GM12864 (cell line): ENCODE measurements at places on chromosomes 16 and 17.

- no peak for DNase-seq
These were observed 26.1 kb downstream of the MNT start for GRCh38 chr17:2374549-2375285.

DNA sequence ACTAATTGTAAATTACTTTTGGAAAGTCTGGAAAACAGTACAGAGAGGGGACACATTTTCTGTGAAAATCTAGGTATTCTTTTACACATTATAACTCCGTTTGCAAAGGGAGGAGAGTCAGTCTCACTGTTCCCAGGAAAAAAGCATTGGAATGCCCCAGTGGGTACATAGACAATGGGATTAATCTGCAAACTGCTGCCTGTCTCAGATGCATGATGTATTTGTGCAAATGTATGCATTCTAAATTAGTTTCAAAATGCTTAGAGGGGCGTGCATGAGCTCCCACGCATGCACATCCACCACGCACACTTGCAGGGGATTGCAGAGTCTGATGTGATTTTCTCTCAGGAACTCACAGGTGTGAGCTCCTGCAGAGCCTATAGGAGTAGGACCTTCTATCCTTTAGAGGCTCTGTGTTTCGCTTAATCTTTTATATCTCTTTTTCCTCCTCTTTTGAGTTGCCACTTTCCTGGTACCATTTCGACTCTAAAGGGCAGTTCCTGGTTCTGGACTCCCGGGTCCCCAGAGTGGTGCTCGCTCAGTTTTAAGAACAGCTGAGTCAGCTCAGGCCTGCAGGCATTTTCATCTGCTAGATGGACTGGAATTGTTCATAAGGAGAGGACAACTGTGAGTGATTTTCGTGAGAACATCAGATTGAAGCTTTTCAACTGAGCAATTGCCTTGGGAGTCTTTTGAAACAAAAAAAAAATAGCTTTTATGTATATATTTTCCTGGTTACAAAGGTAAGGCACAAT lies 1.1 kb downstream of the BCO1 start:
- DNase-seq, result no peak

GRCh38 chr16:16146380-16147315 lies 76.6 kb downstream of the ABCC6 start:
- DNase-seq, result no peak

DNA sequence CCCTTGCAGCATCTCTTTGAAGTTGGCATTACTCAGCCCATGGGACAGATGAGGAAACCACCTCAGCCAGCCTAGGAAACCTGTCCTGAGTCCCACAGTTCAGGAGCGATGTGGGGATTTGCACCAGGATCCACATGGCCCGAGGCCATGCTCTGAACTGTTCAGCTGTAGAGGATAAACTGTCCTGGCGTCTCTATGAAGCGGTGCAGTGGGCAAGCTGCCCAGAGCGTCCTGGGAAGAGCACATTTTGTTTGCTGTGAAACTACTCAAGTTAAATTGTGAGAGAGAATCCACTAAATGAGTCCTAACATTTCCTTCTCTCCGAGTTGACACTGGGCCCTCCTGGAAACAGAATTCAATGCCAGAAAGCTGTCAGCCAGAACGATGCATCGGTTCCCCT lies 276.6 kb upstream of the TNRC6C start:
- no peak for DNase-seq

DNA sequence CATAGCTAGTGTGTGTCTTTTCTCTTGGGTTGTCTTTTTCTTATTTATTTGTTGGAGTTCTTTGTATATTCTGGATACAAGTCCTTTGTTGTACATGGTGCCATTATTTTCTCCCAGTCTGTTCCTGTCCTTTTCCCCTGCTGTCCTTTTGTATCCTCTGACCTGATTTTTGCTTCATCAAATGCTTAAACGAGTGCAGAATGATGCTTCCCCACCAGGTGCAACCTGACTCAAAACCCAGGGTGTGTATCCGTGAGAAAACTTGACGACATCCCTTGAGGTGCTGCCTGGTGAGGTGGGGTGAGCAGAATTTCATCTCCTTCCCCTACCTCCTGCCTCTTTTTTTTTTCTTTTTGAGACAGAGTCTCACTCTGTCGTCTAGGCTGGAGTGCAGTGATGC lies 88.6 kb downstream of the NTN1 start:
- DNase-seq, result no peak

GRCh38 chr16:82700541-82701235 lies 73.9 kb downstream of the CDH13 start:
- no peak for DNase-seq

GRCh38 chr17:56891751-56892150 lies 22.1 kb downstream of the TRIM25 start:
- no peak for DNase-seq

DNA sequence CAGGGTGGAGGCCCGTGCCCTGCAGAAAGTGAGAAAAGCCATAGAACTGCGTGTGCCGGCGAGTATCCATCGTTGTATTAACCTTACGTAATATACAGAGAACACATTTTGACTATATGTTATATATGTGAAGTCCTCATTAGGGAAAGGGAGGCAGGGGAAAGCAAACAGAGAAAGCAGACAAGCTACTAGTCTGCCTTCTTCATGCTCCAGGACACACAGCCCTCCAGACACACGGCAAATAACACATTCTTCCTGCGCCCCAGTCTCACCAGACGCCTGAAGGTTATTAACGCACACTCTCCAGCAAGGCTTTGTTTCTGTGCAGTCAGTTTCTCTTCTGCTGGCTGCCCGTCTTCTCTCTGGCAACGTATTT lies 28.8 kb downstream of the PRDM7 start:
- no peak for DNase-seq

DNA sequence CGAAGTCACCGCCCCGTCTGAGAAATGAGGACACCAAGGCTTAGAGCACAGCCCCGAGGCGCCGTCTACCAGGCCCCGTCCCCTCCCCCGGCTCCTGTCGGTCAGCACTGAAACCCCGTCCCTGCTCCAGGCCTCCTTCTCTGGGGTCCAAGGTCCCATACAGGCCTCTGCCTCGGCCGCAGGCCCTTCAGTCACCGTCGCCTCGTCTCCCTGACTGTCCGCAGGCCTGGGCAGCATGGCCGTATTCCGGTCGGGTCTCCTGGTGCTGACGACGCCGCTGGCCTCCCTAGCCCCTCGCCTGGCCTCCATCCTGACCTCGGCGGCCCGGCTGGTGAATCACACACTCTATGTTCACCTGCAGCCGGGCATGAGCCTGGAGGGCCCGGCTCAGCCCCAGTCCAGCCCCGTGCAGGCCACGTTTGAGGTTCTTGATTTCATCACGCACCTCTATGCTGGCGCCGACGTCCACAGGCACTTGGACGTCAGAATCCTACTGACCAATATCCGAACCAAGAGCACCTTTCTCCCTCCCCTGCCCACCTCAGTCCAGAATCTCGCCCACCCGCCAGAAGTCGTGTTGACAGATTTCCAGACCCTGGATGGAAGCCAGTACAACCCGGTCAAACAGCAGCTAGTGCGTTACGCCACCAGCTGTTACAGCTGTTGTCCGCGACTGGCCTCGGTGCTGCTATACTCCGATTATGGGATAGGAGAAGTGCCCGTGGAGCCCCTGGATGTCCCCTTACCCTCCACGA lies 617 bp downstream of the COASY start:
- DNase-seq, result no peak

DNA sequence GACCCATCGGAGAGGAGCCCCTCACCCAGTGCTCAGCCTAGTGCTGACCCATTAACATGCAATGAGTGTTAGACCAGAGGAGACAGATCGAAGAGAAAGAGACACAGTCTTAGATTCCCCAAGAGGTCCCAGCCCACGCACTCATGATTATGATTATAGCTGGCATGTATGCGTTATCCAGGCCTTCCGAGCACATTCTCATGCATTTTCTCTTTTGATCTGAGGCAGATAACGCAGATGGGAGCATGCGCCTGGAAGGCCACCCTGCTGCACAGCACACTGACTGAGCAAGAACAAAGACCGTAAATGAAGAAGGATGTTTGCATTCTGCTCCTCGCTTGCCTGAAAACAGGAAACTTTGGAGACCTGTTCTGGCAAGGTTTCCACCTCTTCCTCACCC lies 232.7 kb downstream of the SOX9 start:
- DNase-seq, result no peak

- no peak for DNase-seq
These were observed at the start of gene SMIM22 for GRCh38 chr16:4795181-4795827. SMIM22 (plus strand) TSS chr16:4795369; CDS start chr16:4795735, 366 bp downstream.
